ENCODE measurements at places on chromosomes 12 and 14.
A peak's percentile ranks its signal among the peaks of the same experiment; 100 is the strongest.

DNA sequence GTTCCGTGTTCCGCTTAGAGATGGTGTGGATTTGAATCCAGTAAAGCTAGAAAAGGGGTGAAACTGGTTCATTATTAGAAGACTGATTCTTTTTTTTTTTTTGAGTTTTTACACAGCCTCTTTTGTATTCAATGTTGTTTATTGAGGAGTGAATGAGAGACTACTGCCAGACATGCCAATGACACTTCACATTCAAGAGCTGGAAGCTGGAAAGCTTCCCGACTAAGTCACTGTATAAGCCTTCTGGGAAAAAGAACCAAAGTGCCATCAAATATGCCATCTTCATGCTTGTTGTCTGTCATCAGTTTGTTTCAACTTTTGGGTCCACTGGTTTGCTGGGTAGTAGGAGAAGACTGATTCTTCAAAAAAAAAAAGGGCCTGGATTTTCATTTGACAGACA is 164.8 kb downstream of the ATP23 start:
- DNase-seq: no peak

- no peak for DNase-seq
Measured at GRCh38 chr14:104262515-104263514, 124.4 kb downstream of the KIF26A start.

- no peak for DNase-seq
Measured at GRCh38 chr12:8637666-8638065, 25.0 kb downstream of the MFAP5 start.

GRCh38 chr14:57136669-57137328 is 131.9 kb downstream of the EXOC5 start:
- DNase-seq: peak; percentile 64

DNA sequence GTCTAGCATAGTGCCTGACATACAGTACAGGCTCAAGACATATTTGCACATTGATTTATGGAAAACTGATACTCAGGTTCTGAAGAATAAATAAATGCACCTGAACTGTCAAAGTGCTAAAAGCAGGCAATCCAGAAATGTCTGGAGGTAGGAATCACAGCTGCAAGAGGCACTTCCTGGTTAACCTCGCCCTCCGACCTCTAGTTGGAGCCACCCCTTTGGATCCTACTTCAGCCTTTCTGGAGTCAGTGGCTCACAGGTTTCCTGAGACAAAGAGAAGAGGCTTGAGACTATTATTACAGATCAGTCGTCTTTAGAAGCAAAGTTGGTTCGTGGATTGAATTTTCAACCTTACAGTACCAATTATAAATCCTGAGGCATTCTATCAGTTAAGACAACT is 13.0 kb downstream of the TCP11L2 start:
- no peak for DNase-seq

DNA sequence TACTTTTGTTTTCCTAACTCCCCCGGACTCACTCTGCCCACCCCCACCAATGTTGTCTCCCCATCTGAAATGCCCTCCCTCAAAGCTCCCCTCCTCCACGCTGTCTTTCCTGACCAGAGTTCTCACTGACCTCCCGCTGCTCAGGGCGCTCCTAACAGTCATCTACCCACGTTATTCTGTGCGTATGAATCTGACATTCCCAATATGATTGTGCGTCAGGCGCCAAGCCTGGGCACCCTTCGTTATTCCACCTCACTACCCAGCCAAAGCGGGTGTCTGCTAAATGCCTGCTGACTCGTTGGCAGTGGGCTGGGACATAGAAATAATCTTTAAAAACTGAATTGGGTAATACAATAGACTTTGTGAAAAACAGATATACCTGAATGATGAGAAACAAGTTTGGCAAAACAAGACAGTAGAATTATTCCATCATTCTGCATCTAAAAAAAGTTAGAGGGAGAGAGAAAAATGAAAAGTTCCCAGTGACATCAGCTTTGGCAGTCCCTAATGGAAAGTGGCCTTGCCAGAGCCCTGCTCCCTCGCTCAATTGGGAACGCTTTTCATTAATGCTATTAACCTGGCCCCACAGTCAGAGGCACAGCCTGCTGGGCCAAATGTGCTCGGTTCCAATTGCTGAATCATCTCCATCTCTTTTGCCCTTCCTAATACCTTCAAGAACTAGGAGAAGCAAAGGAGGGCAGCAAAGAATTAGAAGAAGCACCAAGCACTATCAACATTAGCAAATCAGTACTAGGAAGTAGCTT is 74.0 kb upstream of the PLXNC1 start:
- peak; percentile 51 for DNase-seq

GRCh38 chr14:31543969-31544799 is 17.0 kb upstream of the NUBPL start:
- DNase-seq: no peak

DNA sequence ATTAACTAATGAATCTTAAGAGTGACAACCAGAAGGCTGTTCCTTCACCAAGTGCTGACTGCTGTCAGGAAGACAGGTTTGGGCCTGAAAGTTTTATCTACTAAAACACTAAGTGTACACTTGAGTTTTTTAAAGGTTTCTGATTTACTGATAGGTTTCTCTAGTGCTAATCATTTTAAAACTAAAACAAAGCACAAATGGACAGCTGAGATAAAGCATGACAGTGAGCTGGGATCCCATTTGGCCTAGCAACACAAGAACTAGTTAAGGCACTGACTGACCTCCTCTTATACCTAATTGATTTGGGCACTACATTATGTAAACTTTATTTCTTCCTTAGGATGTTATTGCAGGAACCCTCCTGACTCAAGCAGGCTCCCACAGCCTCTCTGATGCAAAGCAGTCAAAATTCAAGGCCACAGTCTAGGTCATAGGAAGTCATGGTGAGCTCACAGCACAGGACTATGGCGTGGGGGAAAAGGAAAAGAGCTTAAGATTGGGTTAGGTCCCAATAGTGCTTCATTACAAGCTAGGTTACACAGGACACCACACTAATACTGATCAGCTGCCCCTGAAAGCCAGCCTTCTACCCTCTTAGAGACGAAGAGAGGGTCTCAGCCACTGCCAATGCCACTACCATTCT is 3.5 kb downstream of the STXBP6 start:
- DNase-seq: no peak

GRCh38 chr14:50974118-50974517 is 29.8 kb upstream of the PYGL start:
- DNase-seq: peak; percentile 28

GRCh38 chr12:114864837-114865551 is 181.0 kb upstream of the TBX3 start:
- no peak for DNase-seq

DNA sequence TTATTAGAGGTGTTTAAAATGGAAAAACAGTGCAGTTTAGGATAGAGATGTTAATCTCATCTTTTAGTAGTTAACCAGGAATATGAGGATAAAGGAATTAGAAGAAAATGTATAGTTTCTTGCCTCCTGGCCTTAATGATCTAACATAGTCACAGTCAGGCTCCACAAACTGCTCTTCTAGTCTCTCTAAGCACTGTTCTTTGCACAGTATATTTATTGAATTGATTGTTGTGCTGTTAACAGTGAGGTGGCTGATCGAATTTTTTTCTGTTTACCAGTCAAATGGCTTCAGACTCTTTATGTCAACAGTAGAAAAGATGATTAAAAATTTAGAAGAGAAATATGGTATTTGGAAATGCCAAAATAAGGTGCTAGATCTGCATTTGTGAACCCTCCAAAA is 37.8 kb downstream of the ATF7IP start:
- no peak for DNase-seq

DNA sequence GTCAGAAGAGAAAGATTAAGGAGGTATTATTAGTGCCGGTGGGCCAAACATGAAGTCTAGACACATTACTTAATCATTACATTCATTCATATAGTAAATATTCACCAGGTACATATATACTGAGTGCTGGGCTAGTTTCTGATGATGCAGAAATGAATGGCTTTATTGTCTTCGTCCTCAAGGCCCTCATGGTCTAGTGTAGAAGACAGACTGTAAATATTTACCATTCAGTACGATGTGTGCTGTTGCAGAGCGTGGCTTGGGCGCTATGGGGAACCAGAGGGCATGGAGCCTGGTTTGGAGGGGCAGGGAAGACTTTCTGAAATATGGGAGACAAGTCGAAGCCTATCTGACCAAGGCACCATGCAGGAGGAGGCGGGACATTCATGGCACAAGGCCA is 37.0 kb upstream of the TCL1B start:
- no peak for DNase-seq

GRCh38 chr14:23435543-23436326 is at the start of gene MYH7:
MYH7 (minus strand) TSS chr14:23435660; CDS start chr14:23433732, 1,928 bp downstream.
- DNase-seq: no peak

DNA sequence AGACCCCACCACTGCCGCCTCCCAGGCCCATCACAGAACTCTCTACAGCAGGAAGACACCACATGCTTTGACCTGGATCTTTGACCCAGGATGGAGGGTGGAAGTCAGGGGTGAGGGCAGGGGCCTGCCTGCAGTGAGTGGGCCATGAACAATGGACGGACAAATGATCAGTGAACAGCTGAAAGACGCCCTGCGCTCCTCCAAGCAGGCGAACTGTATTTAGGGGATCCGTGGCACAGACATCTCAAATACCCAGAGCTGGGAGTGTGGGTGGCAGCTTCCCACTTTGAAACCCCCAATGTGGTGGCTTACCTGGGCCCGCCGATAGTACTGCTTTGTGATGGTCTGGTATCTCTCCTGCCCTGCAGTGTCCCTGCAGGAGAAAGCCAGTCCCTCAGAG is 8.7 kb upstream of the GPX2 start:
- DNase-seq: no peak

DNA sequence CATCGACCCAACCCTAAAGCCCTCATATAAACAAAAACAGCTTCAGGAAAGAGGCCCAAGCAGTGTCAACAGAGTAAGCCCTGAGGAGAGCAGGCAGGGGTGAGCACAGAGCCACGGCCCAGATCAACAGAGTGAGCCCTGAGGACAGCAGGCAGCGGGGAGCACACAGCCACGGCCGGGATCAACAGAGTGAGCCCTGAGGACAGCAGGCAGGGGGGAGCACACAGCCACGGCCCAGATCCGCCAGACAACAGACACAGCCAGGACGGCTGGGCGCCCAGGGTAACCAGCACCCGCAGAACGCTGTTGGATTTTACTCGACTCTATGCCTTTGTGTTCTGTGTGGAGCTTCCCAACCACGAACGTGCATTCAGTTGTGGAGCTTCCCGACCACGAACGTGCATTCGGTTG is 15.0 kb downstream of the CCDC85C start:
- no peak for DNase-seq

GRCh38 chr12:109553483-109553882 is 19.8 kb downstream of the MMAB start:
- DNase-seq: no peak

DNA sequence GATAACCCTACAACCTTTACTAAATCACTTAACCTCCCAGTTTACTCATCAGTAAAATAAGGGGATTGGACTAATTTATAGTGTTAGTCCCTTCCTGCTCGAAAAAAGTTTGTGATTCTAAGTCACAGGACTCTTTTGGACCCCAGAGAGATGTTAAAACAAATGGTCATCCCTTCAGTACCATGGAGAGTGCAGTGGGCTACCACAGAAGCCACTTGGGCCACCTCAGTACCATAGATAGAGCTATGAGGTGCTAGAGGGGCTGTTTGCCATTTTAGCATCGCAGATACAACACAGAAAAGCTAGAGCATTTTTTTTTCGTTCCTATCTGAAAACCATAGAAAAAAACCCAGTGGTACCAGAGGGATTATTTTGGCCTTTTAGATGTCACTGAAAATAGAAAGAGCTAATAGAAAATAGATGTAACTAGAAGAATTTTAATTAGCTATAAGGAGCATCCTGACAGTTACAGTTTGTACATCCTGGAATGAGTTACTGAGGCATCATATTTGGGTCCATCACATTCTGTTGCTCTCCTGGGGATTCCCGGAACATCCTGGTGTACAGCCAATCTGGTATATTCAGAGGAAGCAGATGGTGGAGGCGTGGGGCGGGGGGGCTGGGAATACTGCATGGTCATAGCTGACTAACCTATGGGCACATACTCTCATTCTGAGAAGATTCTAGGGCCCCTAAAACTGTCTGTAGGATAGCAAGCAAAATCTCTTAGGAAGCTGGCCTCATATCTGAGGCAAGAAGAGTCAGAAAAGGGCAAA is 2.8 kb downstream of the ZNF219 start:
- no peak for DNase-seq

Measured in psoas muscle (tissue), 8 donors.